T-cell (primary cell): ENCODE measurements at places on chromosomes 4 and X.

- DNase-seq: no peak
These were observed 276.9 kb upstream of the TACR3 start for GRCh38 chr4:103996637-103997036.

- no peak for DNase-seq
These were observed 487.8 kb downstream of the BCOR start for GRCh38 chrX:39609941-39610340.

DNA sequence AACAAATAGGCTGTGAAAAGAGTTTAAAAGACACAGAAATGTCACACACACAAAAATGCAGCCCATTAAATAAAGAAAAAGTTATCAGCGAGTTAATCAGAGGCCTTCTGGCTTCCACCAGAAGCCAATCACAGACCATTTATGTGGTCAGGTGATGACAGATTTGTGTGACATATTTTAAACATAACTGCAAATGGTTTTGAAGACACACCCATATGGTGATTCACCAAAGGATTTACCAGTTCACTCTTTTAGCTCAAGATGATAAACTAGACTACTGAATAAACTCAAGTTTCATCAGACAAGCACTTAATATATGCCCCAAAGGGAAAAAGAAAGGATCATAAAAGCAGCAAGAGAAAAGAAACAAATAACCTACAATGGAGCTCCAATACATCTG, 181.2 kb downstream of the SPANXN4 start:
- DNase-seq: no peak

- DNase-seq: no peak
These were observed 1013.0 kb downstream of the STIM2 start for GRCh38 chr4:27873596-27873995.

- no peak for DNase-seq
These were observed 98.0 kb upstream of the MAGEB16 start for GRCh38 chrX:35700121-35700520.

- DNase-seq: no peak
These were observed 41.5 kb upstream of the PGRMC1 start for GRCh38 chrX:119194621-119195020.

GRCh38 chr4:1403591-1404572, 2.4 kb downstream of the NKX1-1 start:
- no peak for DNase-seq

DNA sequence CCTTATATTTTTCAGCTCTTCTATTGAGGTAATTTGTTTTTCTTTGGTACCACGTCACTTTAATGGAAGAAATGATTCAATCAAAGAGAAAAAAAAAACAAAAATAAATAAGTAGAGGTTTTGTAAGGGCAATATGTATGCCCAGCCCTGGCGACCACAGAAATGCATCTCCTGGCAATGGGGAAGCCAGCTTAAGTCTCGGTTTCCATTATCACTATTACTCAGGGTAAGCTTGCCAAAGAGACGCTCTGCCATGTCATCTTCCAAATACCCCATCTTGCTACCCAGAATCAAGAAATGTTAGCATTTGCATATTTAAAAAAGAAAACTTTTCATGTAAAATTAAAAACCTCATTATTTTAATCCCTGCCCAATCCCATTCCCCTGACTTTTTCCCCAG, 68.8 kb downstream of the FAM47C start:
- DNase-seq: no peak

DNA sequence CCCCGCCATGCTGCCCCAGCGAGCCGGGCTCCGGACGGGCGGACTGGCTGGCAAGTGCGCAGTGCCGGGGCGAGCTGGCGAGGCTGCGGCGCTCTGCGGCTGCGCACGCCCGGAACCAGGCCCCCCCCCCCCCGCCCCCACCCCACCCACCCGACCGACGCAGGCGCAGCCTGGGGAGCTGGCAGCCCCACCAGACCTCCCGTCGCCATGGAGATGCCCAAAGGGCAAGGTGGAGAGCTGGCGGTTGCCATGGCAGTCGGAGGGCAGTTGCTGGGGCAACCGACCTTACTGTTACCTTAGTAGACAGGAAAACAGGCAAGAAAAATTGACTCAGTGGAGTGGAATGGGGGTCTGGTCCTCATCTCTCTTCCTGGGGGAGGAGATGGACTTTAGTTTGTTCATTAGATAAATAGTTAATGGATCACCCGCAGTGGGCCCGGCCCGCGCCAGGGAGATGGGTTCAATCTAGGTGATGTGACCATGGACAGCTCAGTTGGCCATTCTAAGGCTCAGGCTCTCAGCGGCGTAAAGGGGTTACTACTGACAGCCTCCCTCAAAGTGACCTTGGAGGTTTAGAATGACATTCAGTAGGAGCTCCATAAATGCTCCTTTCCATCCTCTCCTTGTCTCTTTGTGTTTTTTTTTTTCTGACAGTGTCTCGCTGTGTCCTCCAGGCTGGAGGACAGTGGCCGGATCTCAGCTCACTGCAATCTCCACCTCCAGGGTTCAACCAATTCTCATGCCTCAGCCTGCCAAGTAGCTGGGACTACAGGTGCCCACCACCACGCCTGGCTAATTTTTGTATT, at the start of gene PCSK1N:
TSS of gene PCSK1N (minus strand) at position 87 of the 806 bp plus-strand sequence. CDS start at position 9, 78 bp downstream.
- DNase-seq: peak; percentile 54

DNA sequence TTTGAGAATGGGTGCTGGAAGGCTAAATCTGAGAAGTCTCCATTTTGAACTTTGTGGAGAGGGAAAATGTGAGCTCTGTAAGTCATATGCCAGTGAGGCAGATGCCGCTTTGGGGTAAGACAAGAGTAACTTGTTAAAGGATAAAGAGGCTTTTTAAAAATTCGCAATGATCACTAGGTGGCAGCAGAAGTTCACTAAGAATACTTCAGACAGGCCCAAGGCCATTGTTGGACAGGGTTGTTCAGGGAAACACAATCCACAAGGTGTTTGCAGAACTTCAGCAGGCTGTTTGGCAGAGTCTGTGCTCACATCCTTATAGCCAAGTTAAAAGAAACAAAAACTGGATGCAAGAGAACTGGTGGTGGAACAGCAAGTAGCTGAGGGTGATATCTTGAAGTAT, 13.7 kb upstream of the PIGA start:
- no peak for DNase-seq

- DNase-seq: no peak
These were observed 59.7 kb downstream of the FAM184B start for GRCh38 chr4:17721496-17722355.

DNA sequence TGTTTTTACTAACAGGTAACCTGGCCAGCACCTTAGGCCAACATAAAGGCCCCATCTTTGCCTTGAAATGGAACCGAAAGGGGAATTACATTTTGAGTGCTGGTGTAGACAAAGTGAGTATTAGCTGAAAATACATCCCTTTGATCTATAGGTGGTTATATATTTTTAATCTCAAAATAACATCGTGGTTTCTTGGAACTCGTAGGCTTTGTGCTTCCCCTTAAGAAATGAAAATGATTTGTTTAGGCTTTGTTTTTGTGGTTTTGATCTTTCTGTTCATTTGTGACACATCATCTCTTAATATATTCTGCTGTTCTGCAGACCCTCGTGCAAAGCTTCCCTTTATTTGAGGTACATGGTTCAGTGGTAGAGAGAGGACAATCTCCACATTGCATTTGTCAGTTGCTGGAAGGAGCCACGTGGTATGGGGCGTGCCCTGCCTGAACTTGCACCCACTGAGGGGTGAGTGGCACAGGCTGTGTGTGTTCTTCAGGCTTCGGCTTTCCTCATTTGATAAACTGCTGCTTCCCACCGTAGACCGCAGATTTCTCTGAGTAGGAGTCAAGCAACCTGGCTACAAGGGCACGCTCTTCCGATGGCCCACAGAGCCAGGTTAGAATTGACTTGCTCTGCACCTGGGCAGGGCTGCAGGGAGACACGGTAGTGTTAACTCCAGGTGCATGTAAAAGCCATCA, 72.2 kb downstream of the GPR143 start:
- no peak for DNase-seq

GRCh38 chr4:8837181-8837841, 34.3 kb downstream of the HMX1 start:
- DNase-seq: no peak

- DNase-seq: no peak
These were observed 655.3 kb upstream of the FRG1 start for GRCh38 chr4:189285377-189285776.

DNA sequence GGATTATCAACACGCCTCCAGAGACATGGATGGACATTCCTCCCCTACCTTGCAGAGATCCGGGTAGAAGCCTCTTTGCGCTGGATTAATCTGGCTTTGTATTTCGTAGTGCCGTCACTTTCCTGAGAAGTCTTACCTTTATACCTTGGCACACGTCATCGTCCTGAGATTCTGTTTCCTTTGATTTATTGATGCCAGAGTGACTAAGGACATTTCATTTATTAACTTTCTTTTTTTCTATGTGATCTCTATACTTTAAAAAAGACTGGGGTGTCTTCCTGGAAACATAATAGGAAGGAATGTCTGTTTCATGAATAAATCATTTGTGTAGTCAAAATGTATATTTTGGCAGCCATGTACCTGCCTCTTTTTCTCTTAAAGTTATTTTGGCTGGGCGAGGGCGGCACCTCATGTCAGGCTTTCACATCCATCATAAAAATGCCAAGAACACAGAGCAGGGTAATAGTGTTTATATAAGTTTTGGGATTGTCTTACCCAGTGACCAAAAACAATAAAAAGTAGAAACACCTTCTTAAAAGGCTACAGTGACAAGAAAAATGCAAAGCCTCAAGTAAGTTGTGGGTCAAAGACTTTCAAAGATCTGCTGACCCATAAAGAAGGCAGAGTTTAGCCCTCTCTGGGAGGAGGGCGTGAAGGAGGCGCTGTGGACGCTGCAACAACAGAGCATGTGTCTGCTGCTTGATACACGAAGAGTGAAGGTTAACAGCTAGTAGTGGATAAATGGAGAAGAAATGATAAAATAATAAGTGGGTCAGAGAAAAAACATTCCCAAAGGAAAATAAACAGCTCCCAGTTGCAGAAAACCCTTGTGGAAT, 124.4 kb downstream of the SHROOM3 start:
- DNase-seq: no peak

GRCh38 chr4:56243107-56243506, 144.2 kb downstream of the AASDH start:
- DNase-seq: no peak

GRCh38 chrX:37594755-37595382, 23.4 kb downstream of the LANCL3 start:
- no peak for DNase-seq

DNA sequence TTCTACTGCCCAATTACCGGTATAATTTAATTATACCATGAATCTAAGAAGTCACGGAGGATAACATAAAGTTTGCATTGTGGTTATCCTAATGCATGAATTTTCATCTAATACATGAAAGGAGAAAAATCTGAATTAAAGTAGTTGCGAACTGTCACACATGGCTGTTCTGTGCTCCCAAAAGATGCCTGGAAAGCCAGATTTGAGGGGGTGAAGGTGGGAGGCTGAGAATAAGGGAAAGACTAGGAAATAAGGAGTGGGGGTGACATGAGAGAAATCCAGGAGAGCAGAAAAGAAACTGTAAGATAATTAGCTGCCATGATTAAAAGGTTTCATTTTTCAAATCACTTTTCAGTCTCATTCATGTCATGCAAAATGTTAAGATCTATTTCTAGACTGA, 1582.7 kb downstream of the STIM2 start:
- DNase-seq: no peak

- DNase-seq: no peak
These were observed 384.3 kb upstream of the ACTRT1 start for GRCh38 chrX:128436397-128437103.

DNA sequence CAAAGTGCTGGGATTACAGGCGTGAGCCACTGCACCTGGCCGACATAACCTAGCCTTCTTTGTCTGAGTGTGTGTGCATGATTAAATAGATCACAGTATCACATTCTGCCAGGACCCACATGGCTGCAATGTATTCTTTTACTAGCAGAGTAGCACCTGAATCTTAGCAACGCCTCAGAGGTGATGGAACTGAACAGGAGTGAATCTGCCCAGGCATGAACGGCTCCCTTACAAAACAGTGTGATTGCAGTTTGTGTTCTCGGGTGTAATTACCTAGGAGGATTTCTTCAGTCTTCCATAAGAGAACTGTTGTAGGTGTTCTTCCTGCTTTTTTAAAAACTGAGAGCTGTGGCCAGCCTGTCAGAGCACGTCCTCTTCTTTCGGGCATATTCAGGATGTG, 122.7 kb upstream of the STS start:
- DNase-seq: no peak

DNA sequence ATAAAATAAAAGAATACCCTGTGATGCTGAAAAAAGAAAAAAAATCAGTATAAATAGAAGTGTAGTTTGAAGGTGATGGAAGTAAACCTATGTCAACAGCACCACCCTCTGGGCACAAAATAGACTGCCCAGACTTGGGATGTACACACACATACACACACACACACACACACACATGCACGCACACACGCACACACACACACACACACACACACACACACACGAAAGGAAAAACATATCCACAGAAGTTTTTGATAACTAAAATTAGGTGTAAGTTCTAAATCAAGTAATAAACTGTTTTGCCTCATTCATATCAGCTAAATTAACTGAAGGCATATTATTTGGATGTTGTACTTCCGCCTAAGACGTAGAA, 40.5 kb downstream of the ANXA5 start:
- DNase-seq: peak; percentile 4
